ENCODE measurements at places on chromosomes 12 and 14.

- no peak for DNase-seq
Observed at GRCh38 chr12:94769047-94769420, 118.7 kb upstream of the TMCC3 start.

DNA sequence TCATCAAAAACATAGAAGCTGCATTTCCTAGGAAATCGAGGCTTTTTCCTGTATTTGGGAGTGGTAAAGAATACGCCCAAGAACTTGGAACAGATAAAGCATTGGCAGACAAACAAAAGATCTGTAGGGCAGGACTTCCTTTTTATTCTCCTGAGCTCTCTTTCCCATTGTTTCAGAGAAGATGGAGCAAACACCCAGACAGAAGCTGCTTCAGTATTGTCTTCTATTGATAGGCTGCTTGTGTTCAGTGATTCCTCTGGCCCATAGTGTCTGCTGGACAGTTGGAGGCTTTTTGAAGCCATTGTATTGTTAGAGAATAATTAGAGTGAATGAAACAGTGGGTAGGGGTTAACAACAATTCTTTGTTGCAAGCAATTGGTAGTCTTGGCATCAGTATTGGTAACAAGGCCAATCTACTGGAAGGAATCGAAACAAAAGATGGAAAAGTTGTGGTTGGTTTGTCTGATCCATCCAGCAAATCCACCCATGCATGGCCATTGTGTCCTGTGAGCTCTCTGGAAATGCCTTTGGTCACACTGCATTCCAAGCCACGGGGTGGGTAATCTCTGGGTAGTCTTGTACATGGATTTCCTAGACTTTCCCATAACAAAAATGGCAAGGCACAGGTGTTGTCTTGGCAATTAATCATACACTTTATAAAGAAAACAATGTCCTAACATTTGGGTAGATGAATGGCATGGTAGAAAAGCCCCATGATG is 424.8 kb downstream of the RAD51B start:
- DNase-seq, result no peak

DNA sequence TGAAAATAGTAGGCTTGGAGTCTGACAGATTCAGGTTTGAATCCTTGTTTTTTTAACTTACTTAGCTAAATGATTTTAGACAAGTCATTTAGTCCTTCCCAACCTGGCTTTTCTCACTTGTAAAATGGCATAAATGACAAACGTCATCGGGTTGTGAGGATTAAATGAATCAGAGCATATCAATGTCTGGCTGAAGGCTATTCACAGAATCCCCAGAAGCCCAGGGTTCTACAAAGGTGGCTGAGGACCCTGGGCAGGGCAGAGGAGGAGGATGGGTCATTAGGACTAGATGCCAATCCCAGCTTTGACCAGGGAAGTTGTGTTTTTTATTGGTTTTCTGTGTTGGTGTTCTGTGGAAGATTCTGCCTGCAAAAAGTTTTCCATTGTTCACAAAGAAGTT is 7.6 kb upstream of the PTPRB start:
- no peak for DNase-seq

DNA sequence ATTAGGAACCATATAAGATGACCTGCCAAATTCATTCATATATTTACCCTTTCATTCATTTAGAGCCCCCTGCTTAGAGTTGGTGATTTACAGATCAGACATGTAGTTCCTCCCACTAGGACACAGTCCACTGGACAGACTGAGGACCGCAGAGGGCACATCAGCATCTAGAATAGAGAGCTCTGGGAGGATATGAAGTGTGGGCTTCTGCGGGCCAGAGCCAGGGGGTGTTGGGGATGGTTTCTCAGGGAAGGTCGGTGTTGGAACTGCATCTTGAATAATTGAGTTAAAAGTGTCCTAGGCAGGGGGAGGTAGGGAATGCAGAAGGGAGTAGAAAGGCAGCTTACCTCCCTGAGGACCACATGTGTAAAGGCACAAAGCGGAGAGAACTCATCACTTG is 42.9 kb downstream of the KLC1 start:
- no peak for DNase-seq

DNA sequence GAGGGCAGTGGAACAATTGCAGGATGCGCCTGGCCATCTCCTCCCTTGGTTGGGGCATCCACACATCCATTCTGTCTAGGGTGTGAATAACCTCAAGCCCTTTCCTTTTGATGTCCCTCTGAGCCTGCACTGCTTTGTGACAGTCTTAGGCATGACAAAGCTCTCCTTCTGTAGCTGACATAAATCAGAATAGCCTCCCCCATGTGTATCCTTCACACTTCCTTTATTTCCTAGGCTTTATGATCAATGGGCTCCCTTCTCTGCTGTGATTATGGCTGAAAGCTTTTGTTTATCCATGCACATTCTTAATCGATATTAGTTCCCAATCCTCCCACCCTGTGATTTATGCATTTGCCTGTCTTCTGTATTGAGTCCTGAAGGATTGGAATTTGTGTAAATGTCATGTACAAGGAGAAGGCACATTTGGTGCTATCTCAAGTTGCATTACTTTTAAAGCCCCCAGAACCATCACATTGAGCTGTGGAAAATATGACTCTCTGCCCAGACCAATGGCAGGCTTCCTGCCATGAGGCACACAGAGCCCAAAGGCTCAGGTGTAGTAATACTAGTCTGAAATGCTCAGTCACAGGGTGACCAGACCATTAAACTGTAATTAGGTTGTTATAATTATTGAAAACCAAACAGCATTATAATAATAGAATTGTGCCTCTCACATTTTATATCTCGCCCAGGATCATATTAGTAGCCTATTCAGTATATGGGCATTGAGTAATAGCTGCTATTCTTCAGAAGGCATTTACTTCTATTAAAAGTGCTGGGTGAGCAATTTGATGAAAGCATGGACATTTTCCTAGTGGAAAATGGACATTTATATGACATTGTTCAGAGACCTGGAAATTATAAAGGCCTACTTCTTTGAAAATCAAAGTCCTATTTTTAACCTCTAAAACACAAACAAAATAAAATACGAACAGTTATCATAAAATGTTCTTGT is 14.0 kb downstream of the EMP1 start:
- no peak for DNase-seq

DNA sequence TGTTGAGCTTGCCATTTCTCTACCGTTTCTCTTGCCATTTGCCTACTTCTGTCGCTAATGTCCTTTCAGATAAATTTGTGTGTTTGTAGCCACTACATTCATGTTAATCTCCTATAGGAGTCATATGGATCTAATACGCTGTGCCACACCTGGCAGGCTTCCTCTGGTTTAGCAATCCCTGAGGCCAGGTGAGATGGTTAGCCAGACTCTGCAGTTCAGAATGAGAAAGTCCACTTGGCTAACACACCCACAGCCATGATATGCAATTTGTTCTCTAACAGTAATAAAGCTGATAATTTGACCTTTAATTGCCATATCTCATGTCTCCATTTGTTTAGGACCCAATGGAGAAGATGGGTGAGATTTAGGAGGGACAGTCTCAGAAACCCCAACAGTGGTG is 1261.6 kb upstream of the TMEM132C start:
- DNase-seq, result no peak

- no peak for DNase-seq
Observed at GRCh38 chr14:101834800-101835547, 73.5 kb downstream of the PPP2R5C start.

- peak; percentile 3 for DNase-seq
Observed at GRCh38 chr12:14605401-14605989, 37.8 kb upstream of the PLBD1 start.

- DNase-seq, result no peak
Observed at GRCh38 chr12:17489452-17489851, 600.5 kb downstream of the RERGL start.

- DNase-seq, result no peak
Observed at GRCh38 chr12:119245904-119246494, 67.3 kb downstream of the HSPB8 start.

DNA sequence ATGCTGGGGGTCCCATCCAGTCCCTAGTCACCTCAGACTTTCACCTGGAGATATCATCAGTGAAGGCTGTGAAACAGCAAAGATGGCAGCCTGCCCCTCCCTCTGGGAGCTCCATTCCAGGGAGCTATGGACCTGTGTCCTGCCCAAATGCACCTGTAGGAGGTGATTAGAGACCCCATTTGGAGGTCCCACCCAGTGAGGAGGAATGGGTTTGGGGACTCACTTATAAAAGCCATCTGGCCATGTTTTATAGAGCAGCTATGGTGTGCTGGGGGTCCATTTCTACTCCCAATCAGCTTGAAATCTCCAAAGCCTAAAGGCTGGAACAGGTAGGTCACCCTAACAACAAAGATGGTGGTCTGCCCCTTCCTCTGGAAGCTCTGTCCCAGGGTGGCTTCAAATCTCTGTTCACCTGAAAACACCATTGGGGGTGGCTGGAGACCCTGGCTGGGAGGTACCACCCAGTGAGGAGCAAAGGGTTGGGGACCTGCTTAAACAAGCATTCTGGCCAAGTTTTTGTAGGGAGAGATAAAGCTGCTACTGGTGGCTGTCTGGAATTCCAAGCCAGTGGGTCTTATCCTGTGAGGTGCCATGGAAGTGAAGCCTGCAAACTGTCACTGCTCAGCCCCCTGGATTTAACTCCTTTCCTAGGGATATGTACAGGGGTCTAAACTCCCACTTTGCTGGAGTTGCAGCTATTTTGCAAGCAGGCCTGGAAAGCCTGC is 182.3 kb downstream of the RASSF9 start:
- DNase-seq, result no peak

DNA sequence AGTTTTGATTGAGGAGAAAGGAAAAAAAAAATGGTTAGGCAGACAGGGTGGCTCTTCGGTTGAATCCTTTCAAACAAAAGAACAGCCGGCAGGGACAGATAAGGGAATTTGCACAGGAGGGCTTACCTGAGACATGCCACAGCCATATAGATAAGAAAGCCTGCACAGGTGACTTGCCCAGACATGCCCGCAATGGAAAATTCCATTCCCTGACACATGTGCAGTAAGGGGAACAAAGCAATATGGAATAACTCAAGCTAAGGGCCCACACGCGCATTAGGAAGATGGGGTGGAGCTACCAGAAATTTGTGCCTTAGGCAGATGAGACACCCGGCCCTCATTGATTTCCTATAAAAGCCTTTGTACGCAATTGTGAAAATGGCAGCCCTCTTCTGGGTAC is 86.7 kb downstream of the TMEM260 start:
- DNase-seq, result no peak

- no peak for DNase-seq
Observed at GRCh38 chr12:67757651-67758050, 109.1 kb downstream of the DYRK2 start.

DNA sequence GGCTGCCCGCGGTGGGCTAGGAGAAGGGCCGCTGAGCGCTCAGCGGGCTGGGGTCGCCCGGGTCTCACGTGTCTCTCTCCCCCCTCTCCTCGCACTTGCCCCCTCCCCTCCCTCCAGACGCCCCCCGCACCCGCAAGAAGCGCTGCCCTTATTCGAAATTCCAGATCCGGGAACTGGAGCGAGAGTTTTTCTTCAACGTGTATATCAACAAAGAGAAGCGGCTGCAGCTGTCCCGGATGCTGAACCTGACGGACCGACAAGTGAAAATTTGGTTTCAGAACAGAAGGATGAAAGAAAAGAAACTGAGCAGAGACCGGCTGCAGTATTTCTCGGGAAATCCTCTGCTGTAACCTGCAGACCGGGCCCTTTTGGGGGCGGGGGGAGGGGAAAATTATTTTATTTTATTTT is 314 bp upstream of the HOTAIR start:
- no peak for DNase-seq

GRCh38 chr12:53737093-53737808 is 10.0 kb upstream of the CALCOCO1 start:
- DNase-seq, result no peak

DNA sequence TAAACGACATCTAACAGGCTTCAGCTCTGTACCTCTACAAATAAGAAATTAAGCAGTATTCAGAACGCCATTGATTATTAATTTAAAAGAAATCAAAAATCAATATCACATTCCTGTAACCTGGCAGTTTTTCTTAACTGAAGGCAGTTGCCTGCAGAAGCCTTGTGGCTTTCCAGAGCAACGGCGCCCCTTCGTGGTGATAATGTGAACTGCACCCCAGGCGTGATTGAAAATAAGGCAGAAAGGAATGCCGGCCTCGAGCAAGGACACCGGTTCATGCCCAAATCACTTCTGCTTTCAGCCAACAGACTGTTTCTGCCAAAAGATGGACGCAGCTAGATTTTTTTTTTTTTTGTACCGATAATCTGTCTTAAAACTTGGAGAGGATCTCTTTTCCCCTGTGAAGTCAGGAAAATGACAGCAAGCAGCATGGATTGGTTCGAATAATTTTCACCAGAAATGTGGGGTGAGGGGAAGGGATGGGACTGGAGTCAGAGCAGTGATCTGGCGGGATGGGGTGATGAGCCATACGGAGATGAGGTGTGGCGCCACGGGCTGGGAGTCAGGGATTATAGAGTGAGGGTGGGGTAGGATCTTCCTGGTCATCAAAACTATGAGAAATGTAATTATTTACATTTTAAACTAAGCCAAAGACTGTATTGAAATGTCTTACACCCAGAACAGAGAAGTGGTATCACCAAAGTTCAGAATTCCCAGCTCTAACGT is 473.0 kb downstream of the DPF3 start:
- DNase-seq, result peak; percentile 56

- DNase-seq, result peak; percentile 35
Observed at GRCh38 chr14:49926803-49927202, 33.9 kb downstream of the ARF6 start.

GRCh38 chr12:49138587-49138986 is 7.4 kb upstream of the TUBA1B start:
- no peak for DNase-seq

DNA sequence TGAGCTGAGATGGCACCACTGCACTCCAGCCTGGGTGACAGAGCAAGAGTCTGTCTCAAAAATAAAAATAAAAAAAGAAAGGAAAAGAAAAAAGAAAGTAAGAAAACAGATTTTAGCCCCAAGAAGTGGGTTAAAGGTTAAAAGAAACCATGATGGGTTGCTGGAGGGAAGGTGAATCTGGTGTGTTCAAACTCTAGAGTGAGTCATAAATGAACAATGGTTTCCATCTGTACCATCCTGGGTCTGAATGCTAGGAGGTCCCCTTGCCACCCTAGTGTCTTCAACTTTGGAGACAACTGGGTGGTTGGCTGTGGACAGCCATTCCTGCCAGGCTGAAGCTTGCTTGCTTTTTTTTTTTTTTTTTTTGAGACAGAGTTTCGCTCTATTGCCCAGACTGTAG is 1.6 kb upstream of the RPS26 start:
- DNase-seq, result no peak

Data from NCI-H510A treated with DMSO at 0.1 percent for 48 hours (cell line).